ENCODE measurements at places on chromosomes 11 and 22.

GRCh38 chr22:25760294-25760693 lies 18.3 kb downstream of the MYO18B start:
- no peak for DNase-seq

DNA sequence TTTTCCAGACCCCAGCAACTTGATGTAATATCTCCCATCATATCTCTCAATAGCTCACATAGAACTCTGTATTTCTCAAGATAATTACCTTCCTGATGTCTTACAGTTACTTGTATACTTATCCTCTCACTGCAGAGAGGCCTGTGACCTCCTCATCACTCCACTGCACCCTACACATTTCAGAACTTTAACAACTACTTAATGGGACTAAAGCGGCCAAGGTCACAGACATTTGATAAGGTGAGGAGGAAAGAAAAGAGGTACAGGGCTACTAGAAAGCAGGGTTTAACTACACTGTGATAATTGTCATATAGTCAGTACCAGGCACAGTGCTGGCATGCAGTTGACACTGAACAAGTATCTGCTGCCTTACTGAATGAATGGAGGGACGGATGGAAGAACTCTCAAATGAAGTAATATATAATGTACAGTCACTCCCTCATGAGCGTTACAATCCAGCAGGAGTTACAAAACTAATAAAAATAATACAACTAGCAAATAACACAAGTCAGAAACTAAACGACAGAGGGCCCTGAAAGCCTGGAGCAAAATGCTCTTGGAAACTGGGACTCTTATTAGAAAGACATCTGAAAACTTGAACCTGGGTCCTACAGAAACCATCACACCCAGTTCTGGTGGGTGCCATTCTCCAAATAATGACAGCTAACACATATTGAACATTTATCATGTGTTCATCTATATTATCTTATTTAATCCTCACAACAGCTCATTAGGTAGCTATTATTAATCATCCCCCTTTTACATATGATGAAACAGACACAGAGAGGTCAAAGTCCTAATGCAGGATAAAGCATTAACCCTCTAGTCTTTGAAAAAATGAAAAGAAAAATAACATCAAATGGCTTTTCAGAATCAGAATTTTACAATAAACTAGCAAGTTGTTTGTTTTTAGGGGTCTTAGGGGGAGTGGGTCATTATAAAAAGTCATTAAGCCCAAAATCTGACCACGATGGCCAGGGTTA lies 14.3 kb downstream of the PI4KA start:
- DNase-seq, result no peak

- no peak for DNase-seq
Measured at GRCh38 chr11:9681583-9682372, 17.9 kb downstream of the SWAP70 start.

DNA sequence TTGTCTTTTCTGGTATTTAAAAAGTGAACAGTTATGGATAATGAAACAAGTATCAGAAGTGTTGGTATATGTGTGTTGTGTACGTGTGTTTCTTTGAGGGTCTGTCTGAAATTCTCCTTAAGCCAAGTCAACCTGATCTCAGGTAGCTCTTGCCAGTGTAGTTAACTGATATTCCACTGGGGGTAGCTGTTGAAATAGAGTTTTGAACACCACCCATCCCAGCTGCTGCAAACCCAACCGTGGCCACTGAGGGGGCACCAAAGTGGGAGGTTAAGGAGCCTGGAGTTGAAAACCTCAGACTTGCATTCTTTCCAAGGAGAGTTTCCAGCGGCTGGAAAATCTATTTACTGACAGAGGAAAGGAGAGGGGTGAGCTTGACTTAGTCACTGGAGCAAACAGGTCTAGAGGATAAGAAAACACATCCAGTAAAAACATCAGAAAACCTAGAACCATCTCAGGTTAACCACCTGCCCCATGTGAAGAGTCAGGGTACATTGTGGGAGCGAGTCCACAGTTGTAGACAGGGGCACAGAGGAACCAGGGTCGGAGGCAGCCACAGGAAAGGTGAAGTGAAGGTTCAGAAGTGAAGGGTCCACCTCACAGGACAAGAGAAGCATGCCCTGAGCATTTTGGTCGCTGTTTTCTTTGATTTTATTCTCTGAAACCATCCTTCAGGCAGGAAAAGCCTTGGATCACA lies 8.8 kb upstream of the CUL5 start:
- peak; percentile 61 for DNase-seq

GRCh38 chr22:44441401-44442185 lies 56.4 kb downstream of the RTL6 start:
- no peak for DNase-seq

DNA sequence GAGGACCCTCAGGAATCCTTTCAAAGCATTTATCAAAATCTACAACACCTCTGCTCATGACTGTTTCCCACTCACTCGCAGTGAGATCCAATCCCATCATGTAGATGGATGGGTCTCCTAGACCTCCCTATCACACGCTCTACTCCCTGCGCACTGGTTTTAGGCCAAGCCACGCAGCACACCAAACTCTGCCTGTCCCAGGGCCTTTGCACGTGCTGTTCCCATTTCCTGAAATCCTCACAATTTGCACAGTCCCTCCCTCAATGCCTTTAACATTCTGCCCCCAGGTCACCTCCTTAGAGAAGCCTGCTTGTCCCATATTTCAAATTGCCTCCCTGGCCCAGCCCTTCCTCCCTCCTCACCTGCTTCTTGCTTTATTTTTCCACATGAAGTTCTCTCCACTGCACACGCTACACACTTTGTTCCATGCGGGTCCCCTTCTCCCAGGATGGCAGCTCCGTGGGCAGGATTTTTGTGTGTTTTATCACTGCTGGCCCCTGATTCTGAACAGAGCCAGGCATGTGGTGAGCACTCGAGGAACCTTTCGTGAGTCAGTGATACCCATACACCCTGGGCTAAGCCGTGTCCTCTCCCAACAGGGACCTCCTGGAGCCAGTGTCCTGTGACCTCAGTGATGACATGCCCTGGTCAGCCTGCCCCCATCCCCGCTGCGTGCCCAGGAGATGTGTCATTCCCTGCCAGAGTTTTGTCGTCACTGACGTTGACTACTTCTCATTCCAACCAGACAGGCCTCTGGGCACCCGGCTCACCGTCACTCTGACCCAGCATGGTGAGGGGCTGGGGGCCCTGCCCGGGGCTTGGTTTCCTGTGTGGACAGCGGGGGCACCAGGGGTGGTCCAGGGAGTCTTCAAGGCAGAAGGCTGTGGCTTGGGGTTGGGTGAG lies 12.2 kb downstream of the CSF2RB start:
- peak; percentile 53 for DNase-seq

- no peak for DNase-seq
Measured at GRCh38 chr11:83152264-83152663, 4.7 kb upstream of the PCF11 start.

DNA sequence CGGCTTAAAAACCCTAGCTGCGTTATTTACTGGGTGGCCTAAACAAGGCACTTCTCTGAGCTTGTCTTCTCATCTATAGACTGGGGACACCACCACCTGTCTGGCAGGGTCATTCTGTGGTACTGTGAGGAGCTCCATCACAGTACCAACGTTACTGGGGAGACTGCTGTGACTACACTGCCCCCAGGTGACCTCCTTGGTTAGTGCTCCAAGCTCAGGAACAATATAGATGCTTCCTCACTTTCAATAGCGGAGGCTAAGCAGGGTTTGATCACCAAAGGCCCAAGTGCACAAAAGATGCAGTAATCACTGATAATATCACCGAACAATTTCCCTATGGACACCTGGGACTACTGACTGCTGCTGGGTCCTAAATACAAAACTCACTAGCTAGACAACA lies 18.8 kb downstream of the PRPF19 start:
- peak; percentile 39 for DNase-seq

- DNase-seq, result no peak
Measured at GRCh38 chr11:114058871-114059277, 637 bp upstream of the ZBTB16 start.

DNA sequence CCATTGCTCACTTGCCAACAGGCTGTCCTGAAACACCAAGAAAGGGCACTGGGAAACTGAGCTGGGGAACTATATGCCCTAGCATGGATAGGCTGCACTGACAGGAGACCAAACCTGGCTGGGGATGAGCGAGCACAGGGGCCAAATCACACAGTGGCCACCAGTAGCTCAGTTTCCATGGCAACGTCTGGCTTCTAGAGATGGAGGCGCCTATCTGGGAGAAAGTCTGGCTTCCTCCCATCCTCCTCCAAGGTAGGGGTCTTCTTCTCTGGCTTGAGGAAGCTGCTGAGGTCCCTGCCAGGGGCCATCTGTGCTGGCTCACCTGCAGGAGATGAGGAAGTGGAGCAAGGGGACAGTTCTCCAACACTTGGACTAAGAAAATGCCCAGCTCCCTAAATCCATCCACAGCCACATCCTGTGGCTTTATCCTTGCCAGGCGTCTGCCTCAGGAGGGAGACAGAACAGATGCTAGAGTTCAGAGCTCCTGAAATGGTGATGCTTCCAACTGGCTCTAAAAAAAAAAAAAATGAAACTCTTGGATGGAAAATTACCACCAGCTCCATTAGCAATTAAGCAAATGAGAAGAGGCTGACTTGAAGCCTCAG lies 48.3 kb downstream of the SYT13 start:
- no peak for DNase-seq

GRCh38 chr11:2787816-2788167 lies 88.0 kb upstream of the KCNQ1OT1 start:
- DNase-seq, result no peak

GRCh38 chr22:25572708-25573171 lies 8.3 kb downstream of the GRK3 start:
- no peak for DNase-seq

GRCh38 chr11:101717619-101718018 lies 133.8 kb upstream of the TRPC6 start:
- DNase-seq, result peak; percentile 5
